Stimulated activated CD4-positive, alpha-beta T cell treated with anti-CD3 and anti-CD28 coated beads, TNF-alpha, amount 100 ng/mL, for 24 hours (primary cell): ENCODE measurements at places on chromosomes 12 and 14.

GRCh38 chr14:94598816-94599655 is 13.2 kb upstream of the SERPINA3 start:
- DNase-seq: no peak

- DNase-seq: peak; percentile 12
Observed at GRCh38 chr12:62934239-62934798, 631 bp downstream of the PPM1H start.

GRCh38 chr12:85394065-85394464 is 114.0 kb downstream of the ALX1 start:
- DNase-seq: no peak

DNA sequence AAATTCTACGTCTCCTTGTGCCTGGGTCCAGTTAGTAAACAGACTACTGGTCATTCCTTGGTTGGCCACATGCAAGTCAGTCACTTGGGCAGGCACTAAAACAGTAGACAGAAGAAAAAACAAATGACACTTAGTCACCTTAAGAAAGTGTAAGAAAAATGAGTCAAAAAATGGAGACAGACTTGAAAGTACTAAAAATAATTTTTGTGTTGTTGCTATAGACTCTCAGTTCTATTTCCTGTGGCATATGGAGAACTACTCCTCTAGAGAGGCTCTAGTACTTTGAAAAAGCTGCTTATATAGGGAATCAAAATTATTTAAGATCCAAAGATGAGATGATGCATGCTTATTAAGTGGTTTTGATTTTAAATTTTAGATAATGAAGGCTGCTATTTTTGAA is 56.0 kb downstream of the PTPRB start:
- DNase-seq: no peak

- no peak for DNase-seq
Observed at GRCh38 chr12:99444859-99445316, 202.7 kb upstream of the GARIN6 start.

DNA sequence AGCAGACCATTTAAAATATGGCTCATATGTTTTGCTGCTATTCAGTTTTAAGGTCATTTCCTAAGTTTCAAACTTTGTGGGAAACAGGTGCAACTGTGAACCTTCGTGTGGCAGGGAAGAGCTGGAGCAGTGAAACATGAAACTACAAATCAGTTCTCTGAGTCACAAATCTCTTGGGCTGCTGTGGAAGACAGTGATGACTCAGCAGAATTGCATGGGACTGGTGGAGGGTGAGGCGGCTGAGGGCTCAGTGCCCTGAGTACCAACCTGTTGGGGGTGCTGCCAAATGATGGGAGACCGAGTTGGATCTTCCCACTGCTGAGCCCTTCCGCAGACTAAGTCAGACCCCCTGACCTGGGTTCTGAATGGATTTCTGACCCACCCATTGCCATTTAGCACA is 8.4 kb upstream of the CALM1 start:
- DNase-seq: no peak

DNA sequence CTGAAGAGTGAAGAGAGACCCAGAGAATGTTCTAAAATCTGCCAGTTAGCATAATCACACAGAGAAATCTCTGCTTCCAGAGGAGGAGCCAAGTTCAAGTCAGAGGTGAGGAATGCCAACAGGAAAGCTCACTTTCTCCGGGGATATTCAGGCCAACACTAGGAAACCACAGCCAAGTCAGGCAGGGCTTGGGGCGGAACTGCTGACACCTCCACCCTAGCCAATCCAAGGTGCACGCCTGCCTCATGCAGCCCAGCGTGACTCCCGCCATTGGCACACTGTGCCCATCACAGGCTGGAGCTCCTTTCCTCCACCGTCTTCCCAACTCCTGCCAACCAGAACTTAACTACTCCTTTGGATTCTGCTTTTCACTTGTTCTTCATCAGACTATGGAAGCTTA is 374.3 kb upstream of the CCDC196 start:
- DNase-seq: no peak

DNA sequence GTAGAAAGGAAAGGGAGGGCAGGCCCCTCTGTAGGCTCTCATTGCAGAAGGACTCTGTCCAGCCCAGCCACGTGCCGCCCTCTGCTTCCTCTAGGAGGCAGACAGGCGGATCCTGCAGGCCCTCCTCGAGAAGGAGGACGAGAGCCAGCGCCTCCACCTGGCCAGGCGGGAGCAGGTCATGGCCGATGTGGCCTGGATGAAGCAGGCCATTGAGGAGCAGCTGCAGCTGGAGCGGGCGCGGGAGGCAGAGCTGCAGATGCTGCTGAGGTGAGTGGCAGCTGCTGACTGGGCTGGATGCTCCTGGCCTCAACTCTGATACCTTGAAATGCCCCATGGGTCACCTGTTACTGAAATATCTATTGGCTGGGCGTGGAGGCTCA is 10.9 kb downstream of the TCHP start:
- DNase-seq: no peak

- no peak for DNase-seq
Observed at GRCh38 chr12:5047094-5047493, 3.4 kb downstream of the KCNA5 start.
